ENCODE measurements at places on chromosomes 12 and 14.

GRCh38 chr14:63011623-63012022 lies 33.6 kb downstream of the KCNH5 start:
- DNase-seq: no peak

DNA sequence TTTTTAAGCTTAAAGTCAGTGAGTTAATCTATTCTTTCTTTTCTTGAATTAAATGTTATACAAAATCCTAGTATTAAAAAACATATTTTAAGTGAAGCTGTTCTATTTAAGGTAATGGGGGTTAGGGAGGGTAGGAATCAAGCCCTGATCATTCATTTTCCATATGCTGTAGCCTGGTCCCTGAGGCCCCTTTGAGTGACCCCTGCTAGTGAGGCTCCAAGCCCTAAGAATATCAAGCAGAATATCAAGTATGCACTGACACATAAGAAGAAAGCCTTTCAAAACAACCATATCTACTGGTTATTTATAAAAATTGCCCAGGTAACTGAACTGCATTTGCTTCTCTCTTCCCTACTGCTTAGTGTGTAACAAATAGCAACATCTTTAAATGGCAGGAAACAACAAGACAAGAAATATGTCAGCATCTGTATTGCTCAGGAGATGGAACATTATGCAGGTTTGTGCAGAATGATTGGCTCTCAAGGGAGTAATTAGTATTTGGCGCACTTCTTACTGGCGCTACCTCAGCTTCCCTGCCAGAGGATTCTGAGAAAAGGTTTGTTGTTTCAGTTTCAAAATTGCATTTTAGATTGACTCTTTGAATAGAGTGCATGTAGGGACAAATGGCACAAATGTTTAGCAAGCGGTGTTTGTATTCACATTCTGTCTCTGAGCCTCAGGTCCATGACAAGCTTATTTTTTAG lies 223.0 kb downstream of the DUSP6 start:
- DNase-seq: no peak

- no peak for DNase-seq
Measured at GRCh38 chr14:49303946-49304516, 282.1 kb downstream of the RPS29 start.

DNA sequence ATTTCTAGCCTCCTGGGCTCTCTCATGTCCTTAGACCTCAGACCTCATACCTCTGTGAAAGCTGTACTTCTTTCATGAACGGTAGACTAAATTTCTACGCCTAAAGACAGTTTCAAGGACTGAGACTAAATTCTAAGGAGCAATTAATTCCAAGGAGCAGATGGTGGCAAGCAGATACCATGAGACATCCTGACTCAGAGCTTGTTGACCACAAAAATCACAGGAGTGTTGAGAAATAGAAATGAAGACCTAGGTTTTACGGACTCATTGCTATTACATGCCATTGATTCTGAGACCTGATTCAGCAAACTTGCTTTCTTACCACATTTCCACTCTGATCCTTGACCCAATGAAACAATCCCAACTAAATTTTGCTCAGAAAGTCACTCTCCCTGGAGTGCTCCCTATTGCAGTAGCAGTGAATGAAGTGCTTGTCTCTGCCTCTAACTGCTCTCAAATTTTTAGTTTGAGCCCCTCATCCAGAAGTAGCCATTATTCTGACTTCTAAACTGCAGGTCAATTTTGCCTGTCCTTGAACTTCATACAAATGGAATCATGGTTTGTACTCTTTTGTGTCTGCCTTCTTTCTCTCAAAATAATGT lies 52.0 kb downstream of the PEX5 start:
- no peak for DNase-seq

DNA sequence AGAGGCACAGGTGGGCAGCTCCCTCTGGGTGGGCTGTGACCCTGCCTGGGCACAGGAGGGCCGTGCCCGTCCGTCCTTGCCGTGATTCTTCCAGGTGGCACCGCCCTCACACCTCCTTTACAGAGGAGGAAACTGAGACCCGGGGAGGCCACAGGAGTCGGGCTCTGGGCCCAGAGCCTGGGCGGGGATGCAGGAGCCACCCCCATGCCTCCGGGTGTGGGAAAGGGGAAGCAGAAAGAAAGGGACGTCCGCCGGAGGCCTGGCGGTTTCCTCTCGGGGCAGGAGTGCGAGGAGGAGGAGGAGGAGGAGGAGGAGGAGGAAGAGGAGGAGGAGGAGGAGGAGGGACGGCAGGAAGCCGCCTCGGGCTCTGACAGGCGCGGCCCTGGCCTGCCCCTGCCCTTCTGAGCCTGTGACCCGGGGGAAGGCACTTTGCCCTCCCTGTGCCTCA lies 23.0 kb downstream of the SH2B3 start:
- DNase-seq: no peak

- DNase-seq: no peak
Measured at GRCh38 chr12:563250-563781, 99.9 kb downstream of the NINJ2 start.

GRCh38 chr12:78853231-78853630 lies 11.3 kb upstream of the SYT1 start:
- DNase-seq: no peak

GRCh38 chr12:58408516-58408915 lies 467.1 kb downstream of the ATP23 start:
- no peak for DNase-seq

DNA sequence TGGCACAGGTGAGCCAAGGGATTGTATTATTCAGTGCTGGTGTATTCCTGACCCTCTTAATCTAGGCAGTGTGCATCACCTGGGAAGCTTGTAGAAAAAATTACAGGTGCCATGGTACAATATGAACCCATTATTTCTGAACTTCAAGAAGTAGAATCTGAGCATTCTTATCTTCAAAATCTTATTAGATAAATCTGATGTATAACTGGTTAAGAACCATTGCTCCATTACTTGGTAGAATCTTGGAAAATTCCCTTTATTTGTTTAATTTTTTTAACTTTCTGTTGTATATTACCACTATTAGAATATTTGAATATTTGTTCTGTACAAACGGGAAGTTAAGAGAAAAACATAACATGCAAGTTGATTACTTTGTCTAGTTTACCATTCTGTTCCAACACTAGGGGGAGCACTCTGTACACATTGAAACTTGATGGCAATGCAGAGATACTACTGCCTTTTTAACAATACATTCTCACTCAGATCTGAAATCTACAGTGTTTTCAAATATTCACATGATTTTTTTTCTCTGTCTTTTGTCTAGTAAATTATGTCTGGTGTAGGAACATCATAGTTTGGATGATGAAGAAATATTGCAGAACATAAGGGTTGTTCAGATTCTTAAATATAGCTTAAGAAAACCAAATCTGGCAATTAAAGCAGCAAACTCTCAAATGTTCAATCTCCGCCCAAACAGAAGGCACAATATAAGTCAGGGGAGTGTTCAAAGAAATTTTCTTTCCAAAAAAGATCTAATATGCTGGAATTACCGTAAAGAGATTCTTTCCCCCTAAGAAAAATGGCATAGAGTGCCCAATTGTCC lies 196.6 kb downstream of the PCNX1 start:
- DNase-seq: peak; percentile 46

GRCh38 chr14:30805284-30805683 lies 69.1 kb upstream of the COCH start:
- no peak for DNase-seq

GRCh38 chr14:51342226-51342625 lies 102.2 kb downstream of the TMX1 start:
- no peak for DNase-seq

DNA sequence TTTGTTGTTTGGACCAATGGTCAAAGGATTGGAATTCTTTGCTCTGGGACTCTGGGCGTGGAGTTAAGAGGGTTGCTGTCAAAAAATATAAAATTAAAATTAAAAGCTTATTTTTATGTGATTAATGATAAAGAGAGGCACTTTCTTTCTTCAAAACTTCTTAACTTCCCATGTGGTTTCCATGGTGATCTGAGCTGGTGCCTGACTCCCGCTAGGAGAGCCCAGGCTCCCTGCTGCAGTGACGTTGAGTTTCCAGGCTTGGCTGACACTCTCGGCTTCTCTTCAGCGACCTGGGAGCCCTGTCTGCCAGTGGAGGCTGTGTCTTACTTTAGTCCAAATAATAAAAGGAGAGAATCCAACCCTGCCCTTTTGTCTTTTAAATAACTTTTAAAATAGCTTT lies 84.4 kb downstream of the GALC start:
- no peak for DNase-seq

- DNase-seq: no peak
Measured at GRCh38 chr14:58961045-58961731, 227.3 kb upstream of the DAAM1 start.

GRCh38 chr12:3989218-3989550 lies 116.0 kb upstream of the PARP11 start:
- no peak for DNase-seq

- DNase-seq: no peak
Measured at GRCh38 chr12:80268924-80269749, 169.8 kb downstream of the OTOGL start.

GRCh38 chr14:81305743-81306142 lies 85.0 kb upstream of the GTF2A1 start:
- DNase-seq: no peak

DNA sequence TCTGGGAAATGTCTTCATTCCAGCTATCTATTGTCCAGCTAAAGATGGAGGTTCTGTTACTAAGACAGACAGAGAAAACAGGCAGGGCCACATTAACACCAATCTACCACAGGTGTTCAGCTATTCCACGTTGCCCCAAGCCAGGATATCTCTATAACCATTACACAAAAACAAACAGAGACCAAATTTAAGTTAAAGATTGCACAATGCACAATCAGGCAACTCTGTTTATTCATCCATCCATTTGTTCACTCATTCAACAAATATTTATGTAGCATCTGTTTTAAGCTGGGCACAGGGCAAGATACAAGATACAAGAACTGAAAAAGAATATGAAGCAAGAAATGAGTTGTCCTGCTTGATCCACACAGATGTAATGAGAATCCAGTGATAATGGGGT lies 629.0 kb downstream of the MED13L start:
- DNase-seq: no peak

DNA sequence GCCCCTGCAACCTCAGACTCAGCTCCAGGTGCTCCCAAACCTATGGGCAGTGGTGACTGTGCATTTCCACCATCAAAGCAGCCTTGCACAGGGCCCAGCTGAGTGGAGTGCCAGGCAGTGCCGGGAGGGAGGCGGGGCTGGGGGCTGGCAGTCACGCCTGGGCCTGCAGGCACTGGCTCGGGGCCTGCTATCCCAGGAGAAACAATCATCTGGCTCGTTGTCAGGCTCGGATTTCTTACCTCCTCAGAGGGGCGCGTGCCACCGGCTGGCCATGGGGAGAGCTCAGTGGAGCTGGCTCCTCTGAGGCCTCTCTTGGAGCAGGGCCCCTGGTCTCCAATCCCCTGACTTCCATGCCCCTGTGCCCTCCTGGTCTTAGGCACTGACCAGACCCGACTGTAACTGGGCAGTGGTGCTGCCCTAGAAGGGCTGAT lies 20.2 kb upstream of the PPP1R13B start:
- DNase-seq: peak; percentile 54

DNA sequence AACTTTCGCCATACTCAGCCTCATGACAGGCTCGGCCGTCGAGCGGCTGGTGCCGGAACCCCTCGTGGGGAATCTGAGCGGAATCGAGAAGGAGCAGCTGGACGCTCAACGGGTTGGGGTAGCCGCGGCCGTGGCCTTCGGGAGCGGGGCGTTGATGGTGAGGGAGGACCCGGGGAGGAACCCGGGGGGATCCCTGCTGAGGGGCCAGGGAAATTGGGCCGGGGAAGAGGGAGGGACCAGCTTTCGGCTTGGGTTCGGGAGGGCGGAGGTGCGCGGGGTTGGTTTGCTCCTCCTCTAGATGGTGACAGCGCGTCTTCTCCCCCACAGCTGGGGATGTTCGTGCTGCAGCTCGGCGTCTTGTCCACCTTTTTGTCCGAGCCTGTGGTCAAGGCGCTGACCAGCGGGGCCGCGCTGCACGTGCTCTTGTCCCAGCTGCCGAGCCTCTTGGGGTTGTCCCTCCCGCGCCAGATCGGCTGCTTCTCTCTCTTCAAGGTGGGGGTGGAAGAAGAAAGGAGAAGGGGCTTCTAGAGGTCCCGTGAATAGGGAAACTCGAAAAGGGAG lies 9.8 kb downstream of the ARHGEF25 start:
- no peak for DNase-seq

GRCh38 chr12:131829356-131829747 lies 1.2 kb downstream of the MMP17 start:
- DNase-seq: peak; percentile 3

DNA sequence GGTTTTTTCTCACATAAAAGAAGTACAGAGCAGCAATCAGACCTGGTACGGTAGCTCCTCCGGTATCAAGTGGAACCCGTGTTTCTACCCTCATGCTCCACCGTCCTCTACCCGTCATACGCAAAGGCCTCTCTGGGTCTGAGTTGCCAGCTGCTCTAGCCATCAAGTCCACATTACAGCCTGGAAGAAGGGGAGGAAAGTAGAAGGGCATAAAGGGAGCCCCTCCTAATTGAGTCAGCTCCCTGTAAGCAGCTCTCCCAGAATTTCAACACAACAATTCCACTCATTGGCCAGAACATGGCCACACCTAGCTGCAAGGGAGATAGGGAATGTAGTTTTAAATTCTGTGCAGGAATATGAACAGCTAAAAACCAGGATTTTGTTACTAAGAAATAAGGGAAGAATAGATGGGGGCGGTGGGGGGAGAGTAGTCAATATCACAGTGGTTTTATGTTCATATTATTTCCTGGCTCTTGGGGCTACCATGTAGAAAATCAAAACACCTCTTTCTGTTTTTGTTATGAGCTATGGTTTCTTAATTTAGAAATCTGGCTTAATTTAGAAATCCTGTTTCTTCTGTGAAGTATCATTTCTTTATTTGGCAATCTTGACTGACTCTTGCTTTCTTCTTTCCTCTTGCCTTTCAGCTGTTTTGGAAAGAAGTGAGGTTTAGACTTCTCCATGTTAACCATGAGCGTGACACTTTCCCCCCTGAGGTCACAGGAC lies 103.9 kb downstream of the AKAP6 start:
- no peak for DNase-seq

- DNase-seq: no peak
Measured at GRCh38 chr12:114092981-114093380, 126.9 kb upstream of the RBM19 start.

- no peak for DNase-seq
Measured at GRCh38 chr12:124809878-124810277, 53.8 kb downstream of the SCARB1 start.

DNA sequence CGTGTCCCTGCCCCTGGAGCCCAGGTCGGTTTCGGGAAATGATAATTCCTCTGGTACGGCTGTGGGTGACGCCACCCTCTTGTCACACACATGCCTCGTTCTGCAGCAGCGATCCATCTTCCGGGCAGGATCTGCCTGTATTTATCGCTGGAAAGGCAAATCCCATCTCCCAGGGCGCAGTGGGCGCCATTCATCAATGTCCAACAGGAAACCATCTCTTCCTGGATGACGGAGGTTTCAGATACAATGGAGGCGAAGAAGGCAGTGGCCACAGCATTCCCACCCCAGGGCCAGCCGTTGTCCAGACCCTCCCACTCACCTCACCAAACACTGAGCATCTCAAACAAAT lies 74.2 kb downstream of the NOC4L start:
- no peak for DNase-seq
